Vagina (tissue), 2 donors: ENCODE measurements at places on chromosomes 3 and 15.

GRCh38 chr15:51842852-51843737 lies 13.6 kb downstream of the TMOD3 start:
- no peak for DNase-seq

GRCh38 chr15:55289011-55289745 lies 435 bp downstream of the RAB27A start:
- peak; percentile 89 for DNase-seq

DNA sequence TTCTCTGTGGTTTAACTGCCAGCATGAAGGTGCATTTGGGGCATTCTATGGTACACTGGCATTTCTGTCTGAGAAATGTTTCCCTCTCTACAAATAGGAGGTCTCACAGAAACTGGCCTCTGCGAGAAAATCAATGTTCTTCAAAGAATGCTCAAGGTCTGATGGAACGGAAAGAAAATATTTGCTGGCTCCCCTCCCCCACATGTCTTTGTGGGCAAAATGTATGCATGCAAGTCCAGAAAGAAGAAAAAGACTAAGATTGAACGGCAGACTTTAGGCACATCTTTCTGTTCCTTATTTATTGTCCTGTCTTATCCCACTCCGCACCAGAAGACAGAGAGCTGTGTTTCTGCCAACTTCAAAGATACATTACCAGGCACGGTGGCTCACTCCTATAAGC lies 83.9 kb upstream of the PSMD6 start:
- no peak for DNase-seq

DNA sequence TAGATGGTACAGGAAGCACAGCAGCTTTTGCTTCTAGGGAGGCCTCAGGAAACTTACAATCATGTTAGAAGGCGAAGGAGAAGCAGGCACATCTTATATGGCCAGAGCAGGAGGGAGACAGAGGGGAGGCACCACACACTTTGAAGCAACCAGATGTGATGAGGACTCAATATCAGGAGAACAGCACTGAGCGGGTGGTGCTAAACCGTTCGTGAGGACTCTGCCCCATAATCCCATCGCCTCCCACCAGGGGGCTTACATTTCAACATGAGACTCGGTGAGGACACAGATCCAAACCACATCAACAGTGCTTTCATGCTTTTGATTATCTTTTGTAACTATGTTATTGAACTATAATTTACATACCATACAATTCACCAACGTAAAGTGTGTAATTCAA lies 7.6 kb upstream of the TMEM44 start:
- no peak for DNase-seq

DNA sequence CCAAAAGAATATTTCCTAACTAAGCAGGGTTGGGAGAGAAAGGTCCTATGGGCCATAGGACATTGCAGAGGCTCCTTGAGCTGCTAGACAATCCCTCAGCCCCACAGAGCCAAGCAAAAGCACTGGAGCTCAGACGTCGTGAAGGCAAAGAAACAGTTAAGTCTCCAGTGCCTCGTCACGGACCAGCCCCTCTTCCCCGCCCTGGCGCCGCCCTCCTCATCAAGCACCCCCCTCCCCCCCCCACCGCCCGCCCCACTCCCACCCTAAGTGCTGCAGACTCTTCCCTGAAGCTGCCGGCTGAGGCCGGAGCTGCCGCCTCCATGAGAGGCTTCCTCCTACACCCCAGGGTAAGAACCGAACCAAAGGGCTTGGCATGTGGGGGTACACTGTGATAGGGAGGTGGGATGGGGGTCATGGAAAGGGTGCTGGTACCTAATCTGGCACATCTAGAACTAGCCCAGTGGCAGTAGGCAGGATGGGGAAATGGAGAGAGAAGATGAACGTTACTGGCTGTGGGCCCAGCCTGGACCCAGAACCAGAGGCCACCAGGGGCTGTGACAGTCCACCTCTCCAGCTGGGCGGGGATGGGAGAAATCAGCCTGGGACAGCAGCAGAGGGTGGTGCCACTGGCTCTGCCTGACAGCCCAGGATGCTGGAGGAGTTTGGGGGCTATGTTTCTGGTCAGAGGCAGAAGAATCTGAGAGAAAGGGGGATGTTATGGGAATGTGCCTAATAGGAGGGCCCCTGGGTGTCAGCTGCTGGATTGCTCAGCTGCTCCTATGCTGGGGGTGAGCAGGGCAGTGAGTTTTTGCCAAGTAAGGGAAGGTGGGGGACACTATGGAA lies at the start of gene MAP1A:
Gene MAP1A (plus strand): TSS at position 255 of the 843 bp plus-strand sequence. CDS start 3,866 bp downstream, outside the sequence.
- peak; percentile 87 for DNase-seq

DNA sequence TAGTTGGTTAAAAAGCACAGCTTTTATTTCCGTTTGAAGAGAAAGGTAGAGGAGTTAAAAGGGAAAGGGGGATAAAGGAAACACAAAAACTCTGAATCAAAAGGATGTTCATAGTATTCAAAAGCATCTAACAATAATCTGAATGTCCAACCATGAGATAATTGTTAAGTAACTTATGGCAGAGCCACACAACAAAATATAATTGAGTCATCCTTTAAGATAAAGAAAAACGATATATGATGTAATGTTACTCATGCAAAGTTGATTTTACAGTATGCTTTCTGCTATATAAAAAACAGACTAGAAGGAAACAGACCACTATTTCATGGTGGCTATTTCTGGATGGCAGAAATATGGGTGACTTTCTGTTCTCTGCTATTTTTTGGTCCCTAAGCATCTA lies 3.9 kb downstream of the XPC start:
- no peak for DNase-seq

- no peak for DNase-seq
Measured at GRCh38 chr3:100032243-100032642, 82.1 kb downstream of the FILIP1L start.

- no peak for DNase-seq
Measured at GRCh38 chr15:27084844-27085243, 113.9 kb downstream of the GABRG3 start.

GRCh38 chr3:4581920-4582611 lies 88.9 kb downstream of the ITPR1 start:
- DNase-seq = no peak
